ENCODE measurements at places on chromosomes 5 and 9.

GRCh38 chr5:173884402-173885053 is 3.6 kb upstream of the CPEB4 start:
- no peak for DNase-seq

- no peak for DNase-seq
These were observed 31.3 kb downstream of the ANKRA2 start for GRCh38 chr5:73534011-73534644.

GRCh38 chr9:34928921-34929320 is 29.2 kb upstream of the PHF24 start:
- no peak for DNase-seq

- peak; percentile 72 for DNase-seq
These were observed 600 bp downstream of the ENC1 start for GRCh38 chr5:74639807-74640449.

DNA sequence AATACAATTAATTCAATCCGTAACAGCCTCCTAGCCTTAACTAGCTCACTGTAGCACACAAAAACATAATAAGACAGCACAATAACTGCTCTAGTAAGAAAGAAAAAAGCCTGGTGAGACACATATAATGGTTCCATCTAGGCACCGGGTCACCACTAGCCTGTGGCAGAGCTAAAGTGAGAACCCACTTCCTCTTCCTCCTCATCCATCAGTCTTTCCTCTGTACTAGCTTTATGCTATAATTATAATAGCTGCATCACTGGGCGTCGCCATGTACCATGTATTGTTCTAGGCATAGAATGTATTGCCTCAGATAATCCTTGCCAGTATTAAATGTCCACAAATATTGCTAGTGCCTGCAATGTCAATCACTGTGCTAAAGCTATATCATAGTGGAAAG is 23.1 kb downstream of the ADRB2 start:
- no peak for DNase-seq

DNA sequence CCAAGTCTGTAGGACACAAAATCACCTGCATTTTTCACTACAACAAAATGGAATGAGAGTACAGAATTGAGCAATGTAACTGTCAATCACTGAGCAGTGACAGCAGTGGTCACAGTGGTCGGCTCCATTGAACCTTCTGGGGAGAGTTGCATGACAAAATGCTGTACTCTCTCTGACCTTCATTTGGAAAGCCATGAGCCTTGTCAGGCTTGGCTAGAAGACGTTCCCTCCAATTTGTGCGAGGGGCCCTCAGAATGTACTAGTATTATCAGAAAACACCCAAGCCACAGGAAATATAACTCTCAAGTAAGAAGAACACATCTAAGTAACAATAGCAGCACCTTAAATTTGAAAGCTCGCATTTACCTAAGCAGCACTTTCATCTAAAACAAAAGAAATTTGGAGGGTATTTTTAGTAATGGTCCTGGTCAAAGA is 425.6 kb upstream of the MEF2C start:
- no peak for DNase-seq

- DNase-seq = no peak
These were observed 103.2 kb downstream of the SNCAIP start for GRCh38 chr5:122415030-122415800.

DNA sequence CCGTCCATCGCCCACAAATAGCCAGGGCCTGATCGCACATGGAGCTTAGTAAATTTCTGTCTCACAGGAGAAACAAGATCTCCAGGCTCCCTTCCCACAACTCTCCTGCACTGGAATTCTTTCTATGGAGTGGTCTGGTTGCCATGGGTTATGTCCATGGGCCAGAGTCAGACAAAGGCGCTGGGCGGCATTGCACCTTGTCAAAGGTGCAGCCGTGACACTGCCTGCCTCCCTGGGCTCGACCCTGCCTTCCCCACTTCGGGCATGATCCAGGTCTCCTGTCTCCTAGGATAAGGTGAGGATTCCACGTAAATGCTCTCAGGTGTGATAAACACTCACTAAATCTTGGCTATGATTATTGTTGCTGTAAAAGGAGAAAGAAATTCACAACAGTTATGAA is 130.0 kb downstream of the ADAMTS16 start:
- no peak for DNase-seq

DNA sequence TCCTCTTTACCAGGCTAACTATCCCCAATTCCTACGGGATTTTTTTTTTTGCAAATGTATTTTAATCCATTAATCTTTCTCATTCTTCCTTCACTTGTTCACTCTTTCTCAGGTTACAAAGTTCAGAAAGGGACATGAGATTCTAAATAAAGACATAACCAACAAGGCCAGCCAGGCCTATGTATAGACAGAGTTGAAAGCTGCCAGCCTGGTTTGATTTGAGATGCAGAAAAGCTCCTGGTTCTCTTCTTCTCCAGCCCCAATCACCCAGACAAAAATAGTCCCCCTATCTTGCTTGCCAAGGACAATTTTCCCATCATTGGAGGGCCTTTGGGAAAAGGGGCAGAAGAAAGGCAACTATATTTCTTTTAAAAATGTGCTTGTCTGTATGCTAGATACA is 398.8 kb downstream of the NFIB start:
- no peak for DNase-seq

GRCh38 chr5:1294835-1295649 is at the start of gene TERT:
Gene TERT, minus strand, starts transcription at chr5:1295068. Its CDS starts 79 bp downstream, at chr5:1294989.
- peak; percentile 89 for DNase-seq

GRCh38 chr5:129664336-129664937 is 83.5 kb upstream of the MINAR2 start:
- peak; percentile 60 for DNase-seq

DNA sequence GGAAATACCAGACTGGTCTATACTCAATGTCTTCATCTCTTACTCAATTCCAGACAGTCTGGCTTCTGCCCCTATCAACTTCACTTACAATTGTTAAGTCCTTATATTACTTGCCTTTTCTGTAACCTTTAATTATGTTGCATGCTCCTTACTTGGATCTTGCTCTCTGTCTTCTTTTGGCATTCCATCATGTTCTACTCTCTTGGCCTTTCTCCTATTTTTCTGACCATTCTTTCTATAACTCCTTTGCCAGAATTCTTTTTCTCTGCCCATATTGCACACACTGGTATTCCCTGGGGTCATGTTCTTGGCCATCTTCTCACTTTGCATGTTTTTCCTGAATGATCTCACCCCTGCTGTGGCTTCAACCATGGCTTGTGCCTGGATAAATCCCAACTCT is 209.8 kb upstream of the ZNF462 start:
- no peak for DNase-seq
